NCI-H1694 treated with DMSO at 0.1 percent for 48 hours (cell line): ENCODE measurements at places on chromosomes 16 and 17.

DNA sequence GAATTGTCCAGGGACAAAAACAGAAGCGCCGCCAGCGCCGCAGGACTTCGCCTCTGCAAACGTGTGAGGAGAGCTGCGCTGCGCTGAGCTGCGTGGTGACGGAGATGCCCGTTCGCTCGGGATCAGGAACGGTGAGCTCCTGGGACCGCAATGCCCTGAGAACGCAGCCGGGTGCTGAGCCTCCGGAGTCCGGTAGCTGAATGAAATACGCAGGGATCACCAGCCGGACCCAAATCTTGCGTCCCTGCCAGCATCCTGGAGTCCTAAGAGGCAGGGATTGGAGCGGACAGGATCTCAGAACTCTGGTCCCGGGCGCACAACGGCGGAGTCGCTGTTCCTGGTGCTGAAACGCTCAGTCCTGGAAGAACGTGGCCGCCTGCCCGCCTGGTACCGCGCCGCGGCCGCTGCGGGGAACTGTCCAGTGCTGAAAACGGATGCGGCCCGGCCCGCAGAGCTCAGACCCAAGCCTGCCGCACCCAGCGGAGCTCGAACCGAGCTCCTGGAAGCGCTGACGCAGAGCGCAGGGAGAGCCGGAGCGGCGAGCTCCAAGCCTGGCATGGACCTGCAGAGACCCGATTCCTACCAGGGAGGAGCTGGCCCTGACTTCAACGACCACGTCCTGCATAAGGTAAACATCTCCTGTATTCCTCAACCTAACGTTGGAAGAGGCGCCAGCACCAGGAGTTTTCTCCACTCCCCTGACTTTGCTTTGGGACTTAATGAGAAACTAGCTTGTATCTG, 41.5 kb downstream of the CD300LF start:
- no peak for DNase-seq

- no peak for DNase-seq
Measured at GRCh38 chr17:10699856-10700255, 2.5 kb downstream of the ADPRM start.

GRCh38 chr16:78706637-78707036, 607.2 kb downstream of the WWOX start:
- DNase-seq = no peak

DNA sequence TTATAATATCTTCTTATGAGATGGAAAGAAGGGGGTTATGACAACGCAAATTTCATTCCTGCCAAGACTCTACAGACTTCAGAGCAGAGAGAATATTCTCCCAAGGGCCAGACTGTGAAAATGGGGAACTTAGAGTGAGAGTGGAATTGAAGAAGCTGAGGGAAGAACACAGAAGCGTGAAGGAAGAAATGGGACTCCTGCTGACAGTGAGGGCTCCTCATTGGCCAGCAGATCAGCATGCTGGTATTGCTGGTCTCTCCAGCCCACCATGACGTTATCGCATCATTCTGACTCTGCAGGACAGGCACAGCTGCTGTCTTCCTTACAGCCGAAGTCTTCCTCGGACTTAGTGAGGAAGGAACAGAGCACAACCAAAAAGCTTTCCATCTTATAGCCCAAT, 24.3 kb downstream of the CCL4 start:
- no peak for DNase-seq

DNA sequence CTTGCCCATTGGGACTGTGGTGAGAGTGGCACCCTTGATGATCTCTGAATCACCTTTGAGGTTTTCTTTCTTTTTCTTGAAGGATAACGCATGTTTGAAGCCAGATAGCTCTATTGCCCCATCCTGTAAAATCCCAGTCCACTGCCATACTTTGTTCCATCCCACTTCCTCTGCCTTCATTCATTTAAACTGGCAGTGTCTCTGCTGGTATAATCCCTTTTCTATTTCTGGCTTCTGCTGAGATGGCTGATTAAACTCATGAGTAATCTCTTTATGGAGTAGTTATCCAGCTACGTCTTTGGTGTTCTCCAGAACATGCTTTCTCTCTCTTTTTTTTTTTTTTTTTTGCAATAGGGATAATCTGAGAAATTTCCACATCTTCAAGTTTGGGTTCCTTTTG, 656.5 kb upstream of the SALL1 start:
- no peak for DNase-seq

DNA sequence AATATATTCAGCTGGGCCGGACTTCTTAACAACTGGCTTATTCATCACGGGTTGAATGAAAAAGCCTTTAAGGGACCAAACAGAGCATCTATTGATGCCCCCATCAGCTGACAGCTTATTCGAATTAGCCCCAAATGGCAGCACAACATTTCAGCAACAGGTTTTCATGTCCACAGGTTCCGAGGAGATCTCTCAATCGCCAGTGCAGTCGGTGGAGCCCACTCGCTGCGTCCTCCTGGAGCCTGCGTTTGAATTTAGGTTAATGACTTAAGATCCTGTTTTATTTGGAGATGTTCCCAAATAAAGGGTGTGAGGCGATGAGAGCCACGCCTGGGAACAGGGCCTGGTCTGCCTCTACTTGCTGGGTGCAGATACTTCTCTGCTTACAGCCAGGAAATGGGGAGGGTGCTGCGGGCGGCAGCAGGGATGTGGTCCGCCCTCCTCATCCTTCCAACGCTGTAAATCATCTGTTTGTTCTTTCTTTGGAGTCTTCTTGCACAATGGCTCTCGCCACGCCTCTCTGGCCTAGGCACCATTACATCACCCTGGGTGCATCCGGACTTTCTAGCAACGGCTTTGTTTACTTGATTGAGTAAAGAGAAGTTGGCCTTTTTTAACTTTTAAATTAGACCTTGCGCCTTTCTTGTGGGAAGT, 22.6 kb downstream of the NDE1 start:
- peak; percentile 2 for DNase-seq

DNA sequence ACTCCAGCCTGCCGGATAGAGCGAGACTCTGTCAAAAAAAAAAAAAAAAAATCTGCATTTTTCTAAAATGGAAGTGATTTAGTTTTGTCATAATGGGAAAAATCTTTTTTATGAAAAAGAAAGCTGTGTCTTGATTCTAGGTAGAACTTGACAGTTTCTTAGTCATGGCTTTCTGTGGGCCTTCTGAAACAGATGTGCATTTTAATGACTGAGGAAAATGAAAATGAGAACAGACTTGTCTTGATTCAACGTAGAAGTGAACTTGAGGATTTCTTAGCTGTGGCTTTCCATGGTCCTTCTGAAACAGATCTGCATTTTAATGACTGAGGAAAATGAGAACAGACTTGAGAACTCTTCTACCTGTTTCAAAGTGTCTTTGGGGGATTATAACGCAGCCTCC, 171.7 kb downstream of the VPS53 start:
- no peak for DNase-seq

DNA sequence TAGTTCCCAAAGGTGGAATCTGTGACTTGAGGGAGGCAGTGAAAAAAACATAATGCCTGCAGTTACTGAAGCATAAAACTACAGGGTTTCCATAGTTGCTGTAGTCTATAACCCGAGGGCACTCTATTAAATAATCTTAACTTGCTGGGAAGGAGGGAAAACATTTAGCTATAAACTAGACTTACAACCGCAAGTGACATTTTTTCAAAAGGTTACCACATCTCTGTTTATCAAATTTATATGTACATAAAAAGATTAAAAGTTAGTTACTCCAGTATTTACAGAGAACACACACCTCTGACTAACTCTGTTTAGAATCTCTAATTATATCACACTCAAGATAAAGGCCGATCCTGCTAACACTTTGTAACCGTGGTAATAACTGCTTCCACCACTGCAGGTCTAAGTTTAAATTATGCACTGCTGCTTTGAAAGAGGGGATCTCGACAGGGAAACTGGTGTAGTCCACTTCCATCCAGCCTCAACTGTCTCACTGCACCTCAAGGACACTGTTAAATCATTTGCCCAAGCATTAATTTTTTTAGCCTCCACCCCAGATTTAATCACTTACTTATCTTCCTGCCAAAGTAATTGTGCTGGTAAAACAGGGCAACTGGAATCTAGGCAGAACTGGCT, 14.6 kb downstream of the KCNJ16 start:
- DNase-seq = no peak

DNA sequence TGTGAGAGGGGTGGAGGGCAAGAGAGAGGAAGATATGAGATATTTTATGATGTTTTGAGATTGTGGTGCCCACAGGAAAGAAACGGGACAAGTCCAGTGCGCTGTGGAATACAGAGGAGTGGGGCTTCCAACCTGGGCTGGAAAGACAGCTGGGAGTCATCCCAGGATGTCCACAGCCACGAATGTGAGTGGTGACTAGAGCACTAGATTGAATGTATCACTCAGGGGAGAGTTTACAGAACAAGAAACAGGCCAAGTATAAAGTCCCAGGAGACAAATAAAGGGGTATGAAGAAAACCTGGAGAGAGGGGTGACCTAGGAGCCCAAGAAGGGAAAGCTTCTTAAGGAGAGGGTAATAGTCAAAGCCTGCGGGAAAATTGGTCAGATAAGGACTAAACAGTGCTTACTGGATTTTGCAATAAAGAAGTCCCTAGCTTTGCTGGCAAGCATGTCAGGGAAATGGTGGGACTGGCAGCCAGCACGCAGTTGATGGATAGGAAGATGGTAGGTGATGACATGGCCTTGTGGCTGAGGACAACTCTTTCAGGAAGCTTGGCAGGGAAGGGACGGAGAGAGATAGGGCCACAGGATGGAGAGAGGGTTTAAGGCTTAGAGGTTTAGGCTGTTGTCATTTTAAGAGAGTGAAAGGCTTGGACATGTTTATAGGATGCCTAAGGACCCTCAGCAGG, 114.5 kb downstream of the AXIN2 start:
- no peak for DNase-seq

DNA sequence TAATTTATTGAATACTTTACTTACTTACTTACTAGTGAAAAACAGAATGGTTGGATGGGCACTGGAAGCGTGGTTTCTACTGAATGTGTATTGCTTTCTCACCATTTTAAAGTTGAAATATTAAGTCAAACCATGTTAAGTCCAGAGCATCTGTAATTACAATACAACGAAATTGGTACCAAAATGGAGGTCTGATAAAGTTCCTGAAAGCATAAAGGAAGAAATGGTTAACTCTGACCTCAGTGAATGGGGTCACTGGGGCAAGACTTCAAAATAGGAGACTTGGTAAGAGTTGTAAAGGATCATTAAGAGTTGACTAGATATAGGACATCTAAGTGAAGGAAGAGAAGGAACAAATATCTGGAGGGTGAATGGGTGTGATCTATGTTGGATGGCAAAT, 237.1 kb downstream of the MAF start:
- no peak for DNase-seq

DNA sequence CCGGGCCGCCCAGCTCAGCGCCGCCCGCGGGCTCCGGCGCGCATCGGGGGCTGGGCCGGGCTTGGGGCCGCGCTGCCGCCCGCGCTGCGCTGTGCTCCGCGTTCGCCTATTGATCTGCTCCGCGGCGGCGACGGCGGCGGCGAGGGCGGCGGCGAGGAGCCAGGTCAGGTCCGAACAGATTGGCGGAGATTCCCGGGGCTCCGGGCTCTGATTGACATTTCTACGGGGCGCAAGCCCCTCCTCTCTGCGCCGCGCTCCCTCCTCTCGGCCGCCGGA, 559 bp downstream of the IRX3 start:
- DNase-seq = no peak

DNA sequence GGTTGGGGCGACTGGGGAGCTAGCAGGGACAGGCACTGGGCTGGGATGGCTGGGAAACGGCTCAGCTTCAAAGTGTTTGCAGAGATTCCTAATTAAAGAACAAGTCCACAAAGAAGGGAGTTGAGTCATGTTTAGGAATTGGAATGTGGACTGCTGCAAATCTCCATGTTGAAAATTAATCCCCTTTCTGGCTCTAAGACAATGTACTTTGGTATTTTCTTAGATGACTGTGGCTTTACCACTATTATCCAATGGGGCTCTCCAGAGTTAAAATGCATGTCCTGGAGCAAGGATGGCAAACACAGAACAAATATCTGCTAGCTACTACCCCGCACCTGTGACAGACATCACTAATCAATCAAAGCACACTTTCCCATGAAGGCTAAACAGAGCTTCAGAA, 22.2 kb upstream of the WSCD1 start:
- no peak for DNase-seq

DNA sequence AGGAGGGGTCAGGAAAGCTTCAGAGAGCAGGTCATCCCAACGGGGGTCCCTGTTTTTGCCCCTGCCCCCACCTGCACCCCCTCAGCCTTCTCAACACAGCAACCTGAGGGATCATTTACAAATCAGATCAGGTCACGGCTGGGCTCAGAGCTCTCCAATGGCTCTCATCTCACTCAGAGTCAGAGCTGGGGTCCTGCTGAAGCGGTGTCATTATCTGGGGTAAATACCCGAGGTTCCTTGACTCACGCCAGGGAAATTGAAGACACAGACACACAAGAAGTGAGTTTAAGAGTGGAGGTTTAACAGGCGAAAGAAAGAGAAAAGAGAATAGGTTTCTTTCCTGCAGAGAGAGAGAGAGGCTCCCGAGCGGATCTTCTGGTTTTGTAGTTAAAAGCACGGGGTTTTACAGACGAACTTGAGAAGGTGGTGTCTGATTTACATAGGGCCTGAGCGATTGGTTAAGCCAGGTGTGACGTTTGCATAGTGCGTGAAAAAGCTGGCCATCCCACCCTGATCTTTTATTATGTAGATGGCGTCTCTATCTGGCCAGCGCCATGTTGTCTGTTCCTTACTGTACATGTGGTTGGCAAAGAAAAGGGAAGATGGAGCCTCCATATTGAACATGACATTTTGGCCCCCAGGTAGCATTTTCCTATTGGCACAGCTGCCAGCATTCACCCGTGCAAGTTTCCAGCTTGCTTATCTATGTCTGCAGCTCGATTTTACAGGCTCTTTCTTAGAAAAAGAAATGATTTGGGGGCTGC, 51.4 kb downstream of the WSB1 start:
- DNase-seq = no peak

- DNase-seq = no peak
Measured at GRCh38 chr16:4679156-4679849, 14.1 kb upstream of the NUDT16L1 start.

DNA sequence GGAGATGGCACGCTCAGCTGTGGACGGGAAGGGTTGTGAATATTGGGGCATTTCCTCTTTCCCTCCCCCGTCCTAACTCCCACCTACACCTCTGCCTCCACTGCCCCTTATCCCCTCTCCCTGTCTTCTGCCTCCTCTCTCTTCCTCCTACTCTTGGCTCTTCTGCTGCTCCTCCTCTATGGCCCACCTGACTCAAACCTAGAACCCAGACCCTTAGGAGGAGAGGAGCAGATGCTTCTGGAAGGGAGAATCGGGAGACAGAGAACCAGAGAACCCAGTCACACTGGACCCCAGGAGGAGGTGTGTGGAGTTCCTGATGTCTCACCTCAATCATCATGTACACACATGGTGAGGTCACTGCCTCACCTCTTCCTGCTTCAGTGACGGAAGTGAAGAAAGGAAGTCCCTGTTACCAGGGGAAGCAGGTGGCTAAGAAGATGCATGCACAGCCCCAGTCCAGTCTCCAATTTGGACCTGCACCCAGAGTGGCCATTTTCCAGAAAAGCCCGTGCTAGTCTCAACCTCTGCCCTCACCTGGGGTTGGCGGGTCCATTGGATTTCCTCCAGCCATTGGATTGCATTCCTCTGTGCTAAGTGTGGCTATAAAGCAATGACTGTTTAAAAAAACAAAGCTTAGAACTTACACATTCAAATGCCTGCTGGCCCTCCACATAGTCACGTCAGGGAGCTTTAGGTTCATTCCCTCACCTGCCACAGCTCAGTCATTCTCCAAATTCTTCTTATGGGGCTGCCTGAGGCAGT, 4.0 kb downstream of the RNF222 start:
- DNase-seq = no peak
